ENCODE measurements at places on chromosomes 7 and 10. TPM values are rescaled to one million over a fixed set of nuclear protein-coding genes. Genes with fewer than 3 reads are reported as not detected.

DNA sequence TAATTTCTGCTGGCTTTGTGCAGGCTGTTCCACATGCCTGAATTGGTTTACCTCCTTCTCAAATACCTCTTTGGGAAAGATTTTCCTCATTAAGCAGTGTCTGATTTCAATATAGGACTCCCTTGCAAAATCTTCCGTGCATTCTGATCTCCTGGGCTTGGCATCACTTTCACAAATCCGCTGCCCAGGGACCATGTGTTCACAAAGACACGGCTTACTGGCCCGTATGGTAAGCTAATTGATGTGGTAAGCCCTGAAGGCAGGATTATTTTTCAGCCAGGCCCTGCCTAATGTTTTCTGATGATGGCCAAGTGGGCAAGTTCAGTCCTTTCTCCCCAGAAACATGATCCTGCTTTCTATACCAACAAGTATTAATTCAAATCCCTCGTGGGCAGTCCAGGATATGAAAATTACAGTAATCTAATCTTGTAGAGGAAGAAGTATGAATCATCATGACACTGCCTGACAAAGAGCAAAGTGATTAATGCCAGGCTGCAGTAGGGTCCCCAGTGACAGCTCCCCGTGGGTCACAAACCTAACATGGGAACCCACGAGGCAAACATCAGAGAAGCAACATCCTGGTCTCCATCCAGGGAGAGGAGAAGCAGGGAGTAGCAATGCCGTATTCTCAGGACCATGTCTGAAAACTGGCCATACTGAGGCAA lies 11.6 kb upstream of the SVIL start:
- no peak overlapping the region for H3K4me3 ChIP-seq
- H3K27me3 ChIP-seq: no peaks in the 10 kb centered on the region
- peaks cover 29% of the 10 kb centered on the region for H3K4me1 ChIP-seq
- no peaks in the 10 kb centered on the region for H3K36me3 ChIP-seq

DNA sequence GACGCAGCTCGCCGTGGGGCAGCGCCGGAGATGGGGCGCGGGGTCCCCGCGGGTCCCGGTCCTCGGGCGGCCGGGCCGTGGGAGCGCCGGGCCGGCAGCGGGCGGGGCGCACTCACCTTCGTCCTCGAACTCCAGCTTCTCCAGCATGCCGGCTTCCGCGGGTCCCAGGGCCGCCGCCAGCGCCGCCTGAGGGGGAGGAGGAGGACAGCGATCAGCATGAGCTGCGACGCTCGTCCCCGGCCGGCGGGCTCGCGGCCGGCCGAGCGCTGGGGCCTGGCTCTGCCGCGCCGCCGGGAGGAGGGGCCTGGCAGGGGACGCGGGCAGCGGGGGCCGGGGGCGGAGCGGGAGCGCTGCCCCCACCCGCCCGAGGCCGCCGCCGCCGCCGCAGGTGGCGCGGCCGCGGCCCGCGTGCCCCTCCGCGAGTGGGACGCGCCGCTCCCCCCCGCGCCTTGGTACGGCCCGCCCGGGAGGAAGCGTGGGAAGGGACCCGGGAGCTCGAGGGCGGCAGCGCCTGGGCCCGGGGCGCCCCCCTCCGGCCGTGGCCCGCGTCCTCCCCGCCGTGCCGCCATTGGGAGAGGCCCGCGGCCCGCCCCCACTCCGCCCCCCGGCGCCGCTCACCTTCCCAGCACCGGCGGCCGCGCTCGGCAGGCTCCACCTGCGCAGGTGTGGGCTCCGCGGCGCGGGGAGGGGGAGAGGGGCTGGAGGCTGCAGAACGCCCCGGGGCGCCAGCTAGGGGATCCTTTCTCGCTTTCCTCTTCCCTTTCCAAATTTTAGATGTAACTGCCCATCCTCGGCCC lies 112.5 kb upstream of the RHEB start:
- no peak overlapping the region for H3K27ac ChIP-seq
- no peaks in the 10 kb centered on the region for H3K36me3 ChIP-seq
- DNase-seq: peak; percentile 94
- H3K4me1 ChIP-seq: peaks cover 18% of the 10 kb centered on the region
- peak overlapping the region; percentile 88 for H3K4me3 ChIP-seq

DNA sequence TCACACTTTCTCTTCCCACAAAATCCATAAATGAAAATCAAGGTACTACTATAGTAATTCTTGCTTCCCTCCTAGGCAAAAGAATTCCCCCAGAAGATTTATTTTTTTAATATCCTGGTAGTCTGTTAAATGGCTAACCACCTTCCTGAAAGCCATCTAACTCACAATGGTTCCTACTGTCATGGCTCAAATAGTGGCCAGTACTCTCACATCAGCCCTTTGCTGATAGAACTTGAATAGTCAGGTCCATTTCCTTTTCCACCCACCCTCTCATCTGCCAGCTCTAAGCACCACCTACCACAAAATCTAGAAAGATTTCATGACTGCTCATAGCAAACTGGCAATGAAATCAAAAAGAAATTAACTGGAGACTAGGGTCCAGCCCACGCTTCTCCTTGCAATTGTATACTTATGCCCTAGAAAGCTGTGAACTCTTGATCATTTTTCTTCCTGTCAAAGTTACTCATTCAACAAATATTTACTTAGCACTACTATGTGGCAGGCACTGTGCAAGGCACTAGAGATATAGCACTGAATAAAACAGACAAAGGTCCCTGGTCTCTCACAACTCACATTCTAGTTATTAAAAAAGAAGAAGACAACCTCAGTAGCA lies 60.4 kb downstream of the ARMH3 start:
- H3K27me3 ChIP-seq: no peaks in the 10 kb centered on the region
- H3K27ac ChIP-seq: no peak overlapping the region
- H3K4me3 ChIP-seq: no peak overlapping the region
- DNase-seq: no peak
- H3K36me3 ChIP-seq: no peaks in the 10 kb centered on the region

DNA sequence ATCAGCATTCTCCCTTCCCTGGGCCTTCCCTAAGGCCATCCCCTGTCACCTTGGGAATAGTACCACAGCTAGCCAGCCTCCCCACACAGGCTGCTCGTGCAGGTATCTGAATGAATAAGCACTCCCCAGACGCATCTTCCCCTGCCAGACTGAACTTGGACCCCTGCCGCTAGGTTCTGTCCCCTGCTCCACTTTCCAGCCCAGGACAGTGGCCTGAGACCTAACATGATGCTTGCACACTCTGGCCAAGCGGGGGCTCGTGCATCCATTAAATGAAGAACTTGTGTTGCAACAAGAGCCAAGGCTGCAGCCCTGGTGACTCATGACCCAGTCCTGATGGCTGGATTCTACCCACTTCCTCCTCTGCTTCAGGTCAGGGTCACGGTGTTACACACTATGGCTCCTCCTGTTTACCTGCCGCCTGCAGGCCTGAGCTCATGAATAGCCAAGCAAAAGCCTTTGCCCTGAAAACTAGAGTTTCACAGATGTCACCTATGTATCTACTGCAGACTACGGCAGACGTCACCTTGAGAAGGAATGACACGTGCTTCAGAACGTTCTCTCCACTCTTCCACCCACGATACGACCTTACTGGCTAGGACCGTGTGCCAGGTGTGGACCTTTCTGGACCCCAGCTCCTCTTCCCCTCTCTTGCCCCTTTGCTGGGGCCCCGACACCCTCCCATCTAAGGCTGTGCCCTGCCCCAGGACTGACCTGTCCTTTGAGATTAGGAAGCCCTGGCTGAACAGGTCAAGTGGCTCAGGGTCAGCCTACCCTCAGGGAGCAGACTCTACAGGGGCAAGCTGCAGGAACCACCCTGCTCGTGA lies 6.5 kb downstream of the ASB13 start:
- H3K27ac ChIP-seq: no peak overlapping the region
- no peak overlapping the region for H3K4me3 ChIP-seq

ZNF503 gene
- 8.3 TPM for total RNA-seq

SLC37A3 gene
- total RNA-seq: 84.7 TPM

ELMO1 gene
- total RNA-seq: 27.0 TPM
